CD4-positive, alpha-beta memory T cell (primary cell): ENCODE measurements at places on chromosomes 16 and 17.

DNA sequence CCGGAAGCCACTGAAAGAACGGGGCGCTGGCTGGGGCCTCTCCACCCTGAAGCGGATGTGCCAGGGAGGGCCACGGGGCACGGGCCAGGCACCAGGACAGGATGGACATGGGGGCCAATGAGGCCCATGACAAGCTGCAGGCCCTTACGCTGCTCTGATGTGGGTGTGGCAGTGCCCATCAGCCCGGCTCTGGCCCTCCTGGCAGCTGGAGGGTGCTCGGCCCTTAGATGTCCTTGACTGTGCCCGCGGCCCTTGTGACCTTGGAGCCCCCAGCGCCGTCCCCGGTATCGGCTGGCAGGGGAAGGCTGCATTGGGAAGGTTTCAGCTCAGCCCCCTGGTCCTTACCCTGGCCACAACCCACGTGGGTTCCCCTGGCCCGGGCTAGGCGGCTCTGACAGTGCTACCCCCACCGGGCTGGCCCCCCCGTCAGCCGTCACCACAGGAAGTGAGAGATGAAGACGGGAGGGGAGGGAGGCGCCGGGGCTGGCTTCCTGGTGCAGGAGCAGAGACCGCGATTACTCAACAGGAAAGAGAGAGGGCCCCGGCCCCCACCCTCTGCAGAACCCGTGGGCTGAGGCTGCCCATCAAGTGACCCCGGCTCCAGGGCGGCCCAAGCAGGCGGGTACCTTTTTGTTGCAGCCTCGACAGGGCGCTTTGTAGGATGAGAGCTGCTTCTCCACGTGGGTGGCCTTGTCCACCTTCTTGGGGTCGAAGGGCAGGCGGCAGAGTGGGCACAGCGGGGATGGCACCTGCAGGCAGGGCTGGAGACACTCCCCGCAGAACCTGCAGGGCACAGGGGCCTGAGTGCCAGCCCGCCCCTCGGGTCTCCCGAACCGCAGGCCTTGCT, 5.3 kb downstream of the RNF166 start:
- no peaks in the 10 kb centered on the region for H3K27me3 ChIP-seq
- peaks cover 43% of the 10 kb centered on the region for H3K36me3 ChIP-seq
- H3K4me3 ChIP-seq = peak overlapping the region; percentile 78
- peaks cover 79% of the 10 kb centered on the region for H3K4me1 ChIP-seq

DNA sequence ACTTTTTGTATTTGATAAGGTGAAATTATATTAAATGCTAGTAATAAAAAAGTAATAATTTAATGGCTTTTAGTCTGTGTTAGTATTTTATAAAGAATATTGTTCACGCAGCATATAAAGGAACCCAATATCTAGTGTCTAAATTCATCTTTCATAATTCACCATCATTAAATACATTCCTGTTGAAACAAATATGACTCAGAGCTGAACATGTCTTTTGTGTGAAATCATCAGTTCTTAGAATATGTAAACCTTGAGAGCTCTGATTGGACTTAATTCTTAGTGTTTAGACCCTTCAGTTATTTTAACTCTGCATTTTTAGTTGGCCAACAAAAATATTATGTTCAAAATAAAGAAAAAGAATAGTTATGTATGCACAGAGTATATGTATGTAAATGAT, 71.8 kb downstream of the ABHD15 start:
- no peak for DNase-seq
- no peaks in the 10 kb centered on the region for H3K4me1 ChIP-seq
- H3K4me3 ChIP-seq = no peak overlapping the region
- no peak overlapping the region for H3K27ac ChIP-seq
- H3K36me3 ChIP-seq = peaks cover 39% of the 10 kb centered on the region
- no peaks in the 10 kb centered on the region for H3K27me3 ChIP-seq

DNA sequence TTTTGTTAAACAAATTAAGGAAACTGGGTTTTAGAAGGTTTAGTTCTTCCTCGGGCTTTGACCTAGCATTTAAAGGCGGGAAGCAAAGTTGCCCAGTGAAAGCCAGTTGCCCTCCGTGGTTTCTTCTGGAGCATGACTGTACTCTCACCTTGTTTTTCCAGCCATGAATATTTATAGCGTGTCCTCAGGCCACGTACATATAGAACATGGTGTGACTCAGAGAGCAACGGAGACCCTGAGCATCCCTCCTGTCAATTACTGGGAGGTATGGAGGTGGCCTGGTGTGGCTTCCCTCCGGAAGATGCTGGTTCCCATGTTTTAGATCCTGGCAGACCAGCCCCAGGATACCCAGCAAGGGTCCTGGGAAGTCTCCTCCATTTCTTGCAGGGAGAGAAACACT, 48.4 kb downstream of the AKAP1 start:
- H3K4me3 ChIP-seq = no peak overlapping the region
- no peak for DNase-seq
- no peak overlapping the region for H3K27ac ChIP-seq
- no peaks in the 10 kb centered on the region for H3K27me3 ChIP-seq
- no peaks in the 10 kb centered on the region for H3K4me1 ChIP-seq

- DNase-seq = no peak
- H3K4me3 ChIP-seq = no peak overlapping the region
- no peak overlapping the region for H3K27ac ChIP-seq
- no peaks in the 10 kb centered on the region for H3K36me3 ChIP-seq
- H3K27me3 ChIP-seq = no peaks in the 10 kb centered on the region
- H3K4me1 ChIP-seq = no peaks in the 10 kb centered on the region
Measured at GRCh38 chr16:25580041-25580440, 111.7 kb upstream of the HS3ST4 start.

- no peaks in the 10 kb centered on the region for H3K36me3 ChIP-seq
- H3K27me3 ChIP-seq = no peaks in the 10 kb centered on the region
- H3K4me3 ChIP-seq = peak within 1 kb of the TSS; percentile 62
- peak; percentile 83 for DNase-seq
Measured at GRCh38 chr17:41811549-41812380, at the start of gene P3H4. Gene P3H4, minus strand, starts transcription at chr17:41811949. Its CDS starts 34 bp downstream, at chr17:41811915.

- DNase-seq = no peak
- no peaks in the 10 kb centered on the region for H3K36me3 ChIP-seq
- peaks cover 44% of the 10 kb centered on the region for H3K4me1 ChIP-seq
Measured at GRCh38 chr17:78316115-78316866, 43.6 kb downstream of the SOCS3 start.

- H3K27ac ChIP-seq = no peak overlapping the region
- no peak overlapping the region for H3K4me3 ChIP-seq
- H3K4me1 ChIP-seq = no peaks in the 10 kb centered on the region
- no peaks in the 10 kb centered on the region for H3K27me3 ChIP-seq
- DNase-seq = no peak
Measured at GRCh38 chr16:7400117-7400890, 67.7 kb downstream of the RBFOX1 start.

DNA sequence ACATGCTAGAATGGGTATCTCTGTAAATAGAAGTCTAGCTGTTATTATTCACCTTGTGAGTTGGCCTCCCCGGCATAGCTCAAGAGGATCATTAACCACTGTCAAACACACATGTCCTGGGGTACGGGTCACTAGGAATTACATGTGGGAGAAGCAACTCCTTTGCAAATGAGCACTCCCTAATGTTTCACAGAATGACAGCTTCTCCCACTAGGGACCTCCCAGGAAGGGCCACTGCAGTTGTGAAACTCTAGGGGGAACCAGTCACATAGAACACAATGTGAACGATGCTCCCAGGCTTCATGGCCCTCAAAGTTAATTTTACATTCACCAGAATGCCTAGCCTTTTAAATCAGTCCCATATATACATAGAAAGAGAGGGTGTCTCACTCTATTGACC, 12.4 kb upstream of the ZNF19 start:
- H3K27ac ChIP-seq = no peak overlapping the region
- H3K27me3 ChIP-seq = no peaks in the 10 kb centered on the region
- no peaks in the 10 kb centered on the region for H3K4me1 ChIP-seq
- DNase-seq = no peak
- no peak overlapping the region for H3K4me3 ChIP-seq
- no peaks in the 10 kb centered on the region for H3K36me3 ChIP-seq

- no peaks in the 10 kb centered on the region for H3K4me1 ChIP-seq
- H3K36me3 ChIP-seq = no peaks in the 10 kb centered on the region
- no peak for DNase-seq
- no peak overlapping the region for H3K4me3 ChIP-seq
Measured at GRCh38 chr17:13962716-13963240, 106.5 kb upstream of the COX10 start.

DNA sequence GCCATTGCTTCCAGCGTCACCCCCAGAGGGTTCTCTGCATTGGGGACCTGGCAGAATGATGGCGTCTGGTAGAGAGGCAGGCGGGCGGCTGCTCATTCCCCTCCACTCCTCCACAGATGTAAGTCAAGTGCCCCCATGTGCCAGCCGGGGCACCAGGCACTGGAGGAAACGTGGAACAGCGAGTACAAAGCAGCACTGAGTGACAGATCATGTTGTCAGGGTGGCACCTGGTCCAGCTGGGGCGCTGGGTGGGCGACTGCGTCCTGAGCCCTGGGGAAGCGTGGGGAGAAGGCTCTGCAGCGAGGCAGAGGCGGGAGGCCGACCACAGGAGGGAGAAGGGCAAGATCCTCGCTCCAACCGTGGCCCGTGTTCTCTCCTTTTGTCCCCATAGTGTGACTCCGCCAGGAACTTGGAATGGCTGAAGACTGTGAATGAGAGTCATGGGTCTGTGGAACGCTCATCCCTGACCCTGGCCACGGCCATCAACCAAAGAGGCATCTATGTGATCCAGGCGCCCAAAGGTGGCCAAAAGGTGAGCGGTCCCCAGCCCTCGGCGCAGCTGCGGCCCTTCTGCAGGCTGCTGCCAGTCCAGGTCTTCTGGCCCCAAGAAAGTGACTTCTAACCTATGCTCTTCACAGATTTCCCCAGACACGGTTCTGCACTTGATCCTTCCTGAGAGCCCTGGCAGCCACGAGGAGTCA, 76.7 kb downstream of the RNF213 start:
- no peak for DNase-seq
- H3K27me3 ChIP-seq = no peaks in the 10 kb centered on the region
- H3K27ac ChIP-seq = no peak overlapping the region
- H3K4me1 ChIP-seq = no peaks in the 10 kb centered on the region
- H3K36me3 ChIP-seq = peaks cover 81% of the 10 kb centered on the region

GRCh38 chr16:27985981-27986380, 77.5 kb downstream of the GSG1L start:
- no peaks in the 10 kb centered on the region for H3K36me3 ChIP-seq
- no peak overlapping the region for H3K27ac ChIP-seq
- no peak overlapping the region for H3K4me3 ChIP-seq
- no peak for DNase-seq
- no peaks in the 10 kb centered on the region for H3K27me3 ChIP-seq
- H3K4me1 ChIP-seq = no peaks in the 10 kb centered on the region

- no peaks in the 10 kb centered on the region for H3K4me1 ChIP-seq
- H3K27ac ChIP-seq = no peak overlapping the region
- no peak overlapping the region for H3K4me3 ChIP-seq
- DNase-seq = no peak
- H3K36me3 ChIP-seq = no peaks in the 10 kb centered on the region
Measured at GRCh38 chr16:77183137-77183536, 7.9 kb upstream of the MON1B start.

- no peak overlapping the region for H3K27ac ChIP-seq
- H3K27me3 ChIP-seq = no peaks in the 10 kb centered on the region
- no peak for DNase-seq
Measured at GRCh38 chr16:27444015-27444414, 42.0 kb downstream of the IL21R start.

- no peaks in the 10 kb centered on the region for H3K4me1 ChIP-seq
- H3K27me3 ChIP-seq = no peaks in the 10 kb centered on the region
- no peak for DNase-seq
- H3K4me3 ChIP-seq = no peak overlapping the region
- no peak overlapping the region for H3K27ac ChIP-seq
- no peaks in the 10 kb centered on the region for H3K36me3 ChIP-seq
Measured at GRCh38 chr17:66760324-66760723, 74.6 kb upstream of the CACNG5 start.

DNA sequence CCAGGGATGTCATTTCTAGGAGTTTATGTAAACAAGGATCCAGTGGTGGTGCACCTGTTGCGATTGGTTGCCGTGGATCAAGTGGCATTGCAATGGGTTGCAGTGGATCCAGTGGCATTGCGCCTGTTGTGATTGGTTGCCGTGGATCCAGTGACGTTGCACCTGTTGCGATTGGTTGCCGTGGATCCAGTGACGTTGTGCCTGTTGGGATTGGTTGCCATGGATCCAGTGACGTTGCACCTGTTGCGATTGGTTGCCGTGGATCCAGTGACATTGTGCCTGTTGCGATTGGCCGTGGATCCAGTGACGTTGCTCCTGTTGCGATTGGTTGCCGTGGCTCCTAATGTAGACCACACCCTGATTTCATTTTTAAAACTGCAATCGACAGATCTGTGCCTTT, 56.2 kb upstream of the CRISPLD2 start:
- no peak overlapping the region for H3K4me3 ChIP-seq
- H3K27ac ChIP-seq = no peak overlapping the region
- no peaks in the 10 kb centered on the region for H3K27me3 ChIP-seq
- no peak for DNase-seq

GRCh38 chr16:3007957-3008689, 4.6 kb upstream of the CLDN9 start:
- no peaks in the 10 kb centered on the region for H3K36me3 ChIP-seq
- DNase-seq = no peak
- no peak overlapping the region for H3K27ac ChIP-seq
- H3K4me1 ChIP-seq = peaks cover 27% of the 10 kb centered on the region
- H3K4me3 ChIP-seq = no peak overlapping the region
- no peaks in the 10 kb centered on the region for H3K27me3 ChIP-seq

- no peak overlapping the region for H3K27ac ChIP-seq
- H3K4me3 ChIP-seq = no peak overlapping the region
- no peaks in the 10 kb centered on the region for H3K27me3 ChIP-seq
- H3K4me1 ChIP-seq = peaks cover 6% of the 10 kb centered on the region
- H3K36me3 ChIP-seq = peaks cover 23% of the 10 kb centered on the region
- no peak for DNase-seq
Measured at GRCh38 chr16:84498859-84499620, 5.4 kb downstream of the MEAK7 start.

- no peaks in the 10 kb centered on the region for H3K27me3 ChIP-seq
- no peaks in the 10 kb centered on the region for H3K36me3 ChIP-seq
- no peak overlapping the region for H3K4me3 ChIP-seq
- H3K27ac ChIP-seq = no peak overlapping the region
- H3K4me1 ChIP-seq = no peaks in the 10 kb centered on the region
Measured at GRCh38 chr16:82605863-82606620, 20.7 kb upstream of the CDH13 start.

GRCh38 chr16:22206842-22207714, 1.0 kb downstream of the EEF2K start:
- no peaks in the 10 kb centered on the region for H3K36me3 ChIP-seq
- DNase-seq = peak; percentile 79
- H3K27me3 ChIP-seq = no peaks in the 10 kb centered on the region
- peak overlapping the region; percentile 68 for H3K27ac ChIP-seq
- H3K4me1 ChIP-seq = peaks cover 14% of the 10 kb centered on the region
- peak overlapping the region; percentile 76 for H3K4me3 ChIP-seq

- no peak for DNase-seq
- H3K36me3 ChIP-seq = no peaks in the 10 kb centered on the region
- no peak overlapping the region for H3K27ac ChIP-seq
- peaks cover 18% of the 10 kb centered on the region for H3K27me3 ChIP-seq
- no peak overlapping the region for H3K4me3 ChIP-seq
Measured at GRCh38 chr17:43713494-43714162, 45.0 kb downstream of the SOST start.

DNA sequence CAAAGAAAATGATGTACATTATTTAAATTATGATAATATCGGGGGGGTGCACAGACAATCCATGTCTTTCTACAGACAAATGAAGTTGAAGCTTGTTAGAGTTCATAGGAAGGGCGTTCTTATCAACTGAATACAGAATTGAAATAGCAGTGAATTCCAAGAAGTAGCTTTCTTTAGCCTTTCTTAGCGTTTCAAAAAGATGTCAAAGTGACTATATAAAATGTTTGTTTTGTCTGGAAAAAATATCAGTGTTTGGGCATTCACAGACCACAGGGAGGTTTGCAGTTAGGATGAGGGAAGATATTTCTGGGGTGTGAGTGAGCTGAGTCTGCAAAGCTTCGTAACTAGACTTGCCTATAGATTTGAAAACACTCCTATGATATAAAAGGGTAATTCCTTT, 55.0 kb downstream of the STX8 start:
- no peaks in the 10 kb centered on the region for H3K27me3 ChIP-seq
- no peak overlapping the region for H3K27ac ChIP-seq
- no peaks in the 10 kb centered on the region for H3K36me3 ChIP-seq
- DNase-seq = no peak
